ENCODE measurements at places on chromosomes 12 and 14. TPM values are rescaled to one million over a fixed set of nuclear protein-coding genes. Genes with fewer than 3 reads are reported as not detected.

GRCh38 chr12:5796171-5796958 lies 148.7 kb downstream of the ANO2 start:
- no peak for DNase-seq

The SLC8A3 gene
- not detected for polyA plus RNA-seq

The LMNTD1 gene
- polyA plus RNA-seq: not detected

The CARMIL3 gene
- not detected for polyA plus RNA-seq

DNA sequence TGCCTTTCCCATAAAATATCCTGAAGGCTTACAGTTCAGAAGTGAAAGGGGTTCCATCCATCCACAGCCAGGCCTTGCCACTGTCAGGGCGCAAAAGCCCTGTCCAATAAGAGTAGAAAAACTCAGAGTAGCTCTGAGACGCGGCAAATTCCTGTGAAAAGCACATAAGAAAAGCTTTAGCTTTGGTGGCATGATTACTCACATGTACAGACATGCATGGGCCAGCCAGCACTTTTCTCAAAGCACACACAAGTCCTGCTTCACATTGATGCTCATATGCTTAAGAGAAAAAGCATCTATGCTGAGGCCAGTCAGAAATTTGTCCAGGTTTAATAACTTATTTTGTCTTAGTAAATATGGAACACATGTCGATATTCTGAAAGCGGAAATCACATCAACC lies 25.5 kb downstream of the CLEC1A start:
- DNase-seq: no peak

- DNase-seq: no peak
These were observed 179.6 kb downstream of the ADGRD1 start for GRCh38 chr12:131133015-131133905.

DNA sequence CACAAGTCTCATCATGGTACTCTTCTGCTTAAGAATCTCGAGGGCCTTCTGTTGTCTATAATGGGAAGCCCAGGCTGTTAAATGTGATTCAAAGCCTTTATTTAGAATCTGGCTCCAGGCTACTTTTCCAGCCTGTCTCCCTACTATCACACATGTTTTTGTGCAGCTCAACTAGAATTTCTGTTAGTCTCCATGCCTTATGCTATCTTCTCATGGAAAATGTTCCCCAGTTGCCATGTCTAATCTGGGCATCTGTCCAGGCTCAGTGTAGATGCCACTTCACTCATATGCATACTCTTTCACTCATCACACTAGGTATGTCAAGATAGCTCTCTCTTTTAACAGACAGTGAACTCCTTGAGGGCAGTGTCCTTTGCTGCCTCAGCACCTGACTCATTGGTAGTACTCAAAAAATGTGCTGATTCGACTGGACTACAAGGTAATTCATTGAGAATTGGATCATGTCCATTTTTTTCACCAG lies 145.3 kb downstream of the TTLL5 start:
- DNase-seq: no peak

DNA sequence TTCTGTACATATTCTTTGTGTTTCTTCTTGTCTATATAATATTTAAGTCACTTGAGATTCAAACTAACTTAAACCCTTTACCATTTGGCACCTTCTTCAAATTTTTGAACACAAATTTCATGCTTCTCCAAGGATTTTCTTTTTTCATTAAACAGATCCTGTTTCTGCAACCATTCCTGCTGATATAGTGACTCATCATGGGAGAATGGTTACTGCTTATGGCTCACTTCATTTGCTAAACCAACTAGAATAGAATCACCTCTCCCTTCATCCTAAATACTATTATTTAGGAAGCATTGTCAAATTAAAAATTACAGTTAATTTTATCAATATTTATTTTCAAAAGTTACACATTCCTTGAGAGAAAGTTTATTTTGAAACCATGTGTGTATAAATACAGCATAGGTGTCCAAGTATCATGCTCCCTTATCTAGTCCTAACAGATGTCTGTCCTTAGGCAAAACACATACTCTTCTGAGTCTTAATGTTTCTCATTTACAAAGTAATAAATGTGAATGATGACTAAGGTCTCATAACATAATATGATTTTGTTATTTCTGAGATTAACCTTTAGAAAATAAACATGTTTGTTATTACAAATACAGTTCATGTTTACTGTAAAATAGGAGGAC lies 40.7 kb downstream of the PLCZ1 start:
- DNase-seq: no peak

DNA sequence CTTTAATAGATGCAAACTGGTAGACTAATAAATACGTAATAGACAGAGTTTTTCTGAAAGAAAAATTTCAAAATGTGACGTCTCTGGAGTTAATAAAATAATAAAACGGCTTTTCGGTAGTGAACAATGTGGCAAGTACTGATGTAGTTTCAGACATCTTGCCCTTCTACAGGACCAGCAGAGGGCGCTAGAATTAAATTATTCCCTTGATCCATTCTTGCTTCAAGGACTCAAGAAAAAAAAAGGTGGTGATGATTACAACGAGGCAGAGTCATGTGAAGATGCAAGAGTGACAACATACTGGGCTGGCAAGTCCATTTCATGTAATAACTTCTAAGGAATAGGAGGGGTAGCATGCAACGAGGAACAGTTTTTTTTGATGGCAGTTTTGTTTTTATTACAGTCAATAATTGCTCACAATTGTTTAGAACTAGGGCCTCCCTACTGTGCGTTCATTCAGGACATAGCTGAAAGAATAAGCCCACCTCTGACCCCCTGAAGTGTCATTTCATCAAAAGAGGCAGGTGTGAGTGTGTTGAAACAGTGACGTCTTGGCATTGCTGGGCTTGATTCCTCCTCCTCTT lies 101.0 kb upstream of the GZMB start:
- DNase-seq: peak; percentile 3

- DNase-seq: no peak
These were observed 53.4 kb downstream of the PLBD1 start for GRCh38 chr12:14514154-14514842.

DNA sequence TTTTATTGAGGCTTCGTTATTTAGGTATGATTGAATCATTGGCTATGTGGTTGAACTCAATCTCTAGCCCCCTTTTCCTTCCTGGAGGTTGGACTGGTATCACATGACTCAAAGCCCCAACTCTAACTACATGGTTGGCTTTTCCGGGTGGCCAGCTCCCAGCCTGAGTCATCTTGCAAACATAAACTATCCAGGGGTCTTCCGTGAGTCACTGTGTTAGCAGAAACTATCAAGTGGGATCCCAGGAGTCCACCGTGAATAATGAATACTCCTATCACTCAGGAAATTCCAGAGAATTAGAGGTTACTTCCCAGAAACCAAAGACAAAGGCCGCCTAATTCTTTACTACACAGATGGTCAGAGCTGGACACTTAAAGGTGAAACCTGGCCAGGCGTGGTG lies 19.7 kb upstream of the PLEKHD1 start:
- no peak for DNase-seq

GRCh38 chr12:25121110-25121509 lies 73.8 kb downstream of the DNAI7 start:
- DNase-seq: no peak

DNA sequence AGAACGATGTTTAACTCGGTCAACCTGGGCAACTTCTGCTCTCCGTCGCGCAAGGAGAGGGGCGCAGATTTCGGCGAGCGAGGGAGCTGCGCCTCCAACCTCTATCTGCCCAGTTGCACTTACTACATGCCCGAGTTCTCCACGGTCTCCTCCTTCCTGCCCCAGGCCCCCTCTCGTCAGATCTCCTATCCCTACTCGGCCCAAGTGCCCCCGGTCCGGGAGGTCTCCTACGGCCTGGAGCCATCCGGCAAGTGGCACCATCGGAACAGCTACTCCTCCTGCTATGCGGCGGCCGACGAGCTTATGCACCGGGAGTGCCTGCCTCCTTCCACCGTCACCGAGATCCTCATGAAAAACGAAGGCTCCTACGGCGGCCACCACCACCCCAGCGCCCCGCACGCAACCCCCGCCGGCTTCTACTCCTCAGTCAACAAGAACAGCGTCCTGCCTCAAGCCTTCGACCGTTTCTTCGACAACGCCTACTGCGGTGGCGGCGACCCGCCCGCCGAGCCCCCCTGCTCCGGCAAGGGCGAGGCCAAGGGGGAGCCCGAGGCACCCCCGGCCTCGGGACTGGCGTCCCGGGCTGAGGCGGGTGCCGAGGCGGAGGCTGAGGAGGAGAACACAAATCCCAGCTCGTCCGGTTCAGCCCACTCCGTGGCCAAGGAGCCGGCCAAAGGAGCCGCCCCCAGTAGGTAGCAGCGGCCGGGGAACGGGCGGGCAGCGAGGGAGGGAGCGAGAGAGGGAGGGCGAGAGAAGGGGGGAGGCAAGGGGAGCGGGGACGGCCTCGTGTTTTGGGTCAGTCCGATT lies 513 bp downstream of the HOXC11 start:
- no peak for DNase-seq

GRCh38 chr12:4472046-4472445 lies 26.4 kb upstream of the FGF6 start:
- no peak for DNase-seq

The CACNA1C gene
- polyA plus RNA-seq: 0.03 TPM

GRCh38 chr12:18805516-18806248 lies 67.8 kb downstream of the CAPZA3 start:
- no peak for DNase-seq

- DNase-seq: no peak
These were observed 4.0 kb downstream of the NANOG start for GRCh38 chr12:7793211-7793610.

- DNase-seq: no peak
These were observed 78.6 kb upstream of the PAWR start for GRCh38 chr12:79769189-79769859.

GRCh38 chr12:53222170-53222721 lies 9.8 kb downstream of the RARG start:
- DNase-seq: no peak

- DNase-seq: no peak
These were observed 29.8 kb downstream of the OR10P1 start for GRCh38 chr12:55666508-55666907.

The RAPGEF3 gene
- polyA plus RNA-seq: 0.39 TPM

The TAS2R14 gene
- polyA plus RNA-seq: not detected

The APAF1 gene
- 13.9 TPM for polyA plus RNA-seq

- DNase-seq: no peak
These were observed 68.7 kb downstream of the CCDC88C start for GRCh38 chr14:91348845-91349465.

The TRPV4 gene
- polyA plus RNA-seq: not detected

The DACT1 gene
- 3.5 TPM for polyA plus RNA-seq

The ZNF839 gene
- 4.5 TPM for polyA plus RNA-seq

DNA sequence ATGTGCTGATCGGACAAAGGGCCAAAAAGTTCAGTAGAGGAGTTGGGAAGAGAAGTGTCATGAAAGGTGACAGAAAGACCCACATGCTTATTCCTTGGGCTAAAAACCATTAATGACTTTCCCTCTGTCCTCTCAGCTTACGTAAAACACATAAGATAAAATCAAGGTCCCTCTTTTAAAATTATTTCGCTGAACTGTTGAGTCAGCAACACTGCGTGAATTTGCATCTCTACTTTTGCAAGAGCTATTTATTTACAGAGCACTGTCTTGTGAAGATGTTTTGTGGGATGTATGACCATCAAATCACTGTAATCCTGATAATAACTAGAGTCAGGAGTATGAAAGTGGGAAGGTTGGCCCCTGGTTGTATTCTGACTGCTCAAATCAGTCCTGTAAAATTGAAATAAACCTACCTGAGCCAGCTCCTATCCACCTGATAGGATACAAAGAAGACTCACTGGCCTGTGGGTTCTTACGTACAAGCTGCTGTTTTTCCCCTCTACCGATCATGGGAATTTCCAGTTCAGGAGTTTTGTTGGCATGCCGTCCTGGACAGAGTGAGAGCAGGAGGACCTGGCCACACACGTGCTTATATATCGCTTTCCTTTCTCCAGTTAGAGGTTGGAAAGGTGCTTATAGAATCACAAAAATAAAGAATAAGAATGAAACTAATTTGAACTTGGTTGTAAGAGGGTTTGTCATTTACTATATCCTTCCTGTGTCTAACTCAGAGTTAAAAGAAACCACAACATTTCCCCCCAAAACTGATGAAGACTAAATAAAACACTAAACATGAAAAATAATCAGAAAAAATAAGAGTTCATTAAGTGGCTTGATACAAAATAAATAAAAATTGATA lies 42.9 kb downstream of the IFNG-AS1 start:
- no peak for DNase-seq

DNA sequence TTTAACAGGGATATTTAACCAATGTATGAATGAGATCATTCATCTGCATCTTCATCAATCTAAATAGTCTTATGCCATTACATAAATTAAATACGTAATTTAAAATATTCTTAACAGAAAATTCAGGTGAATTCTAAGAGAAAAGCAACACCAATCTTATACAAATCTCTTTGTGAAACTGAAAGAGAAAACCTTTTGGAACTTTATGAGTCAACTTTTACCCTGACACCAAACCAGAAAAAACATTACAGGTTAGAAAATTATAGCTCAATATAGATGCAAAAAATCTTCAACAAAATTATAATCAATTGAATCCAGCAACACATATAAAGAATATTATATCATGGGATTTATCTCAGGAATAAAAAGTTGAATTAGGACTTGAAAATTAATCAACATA lies 3.4 kb downstream of the GLIPR1L1 start:
- DNase-seq: no peak

GRCh38 chr14:65957631-65958205 lies 528.5 kb upstream of the CCDC196 start:
- no peak for DNase-seq

The POTEM gene
- not detected for polyA plus RNA-seq
